Activated T-helper 2 cell treated with anti-CD3 and anti-CD28 coated beads, Interferon-gamma antibody, Interleukin-2, Interleukin-4, amounts not matched to agents 10 μg/mL and 5 μg/mL and 100 μg/mL, durations not matched to agents 14 hours and 24 hours and 36 hours (primary cell): ENCODE measurements at places on chromosomes 16 and 17. TPM values are rescaled to one million over a fixed set of nuclear protein-coding genes. Genes with fewer than 3 reads are reported as not detected.

P2RX5 gene
- 111 and 118 TPM in 2 replicates for total RNA-seq

RTN4RL1 gene
- 0.25 and 0.51 TPM in 2 replicates for total RNA-seq

HOXB9 gene
- 0.16 TPM in 2 replicates for total RNA-seq

CCL3 gene
- total RNA-seq: 218 and 222 TPM in 2 replicates

PHF12 gene
- total RNA-seq: 59.5 and 62.1 TPM in 2 replicates

COTL1 gene
- total RNA-seq: 478 and 483 TPM in 2 replicates

AOC2 gene
- 3.2 TPM in 2 replicates for total RNA-seq

WNT9B gene
- total RNA-seq: not detected in 2 replicates

MYL4 gene
- not detected in 2 replicates for total RNA-seq

EME2 gene
- 26.1 and 26.2 TPM in 2 replicates for total RNA-seq

TLCD2 gene
- total RNA-seq: 0.09 and 0.30 TPM in 2 replicates

TEX19 gene
- not detected in 2 replicates for total RNA-seq

MAPT gene
- 1.1 and 1.3 TPM in 2 replicates for total RNA-seq

GPRC5B gene
- total RNA-seq: not detected in 2 replicates

CHST5 gene
- total RNA-seq: not detected in 2 replicates

FA2H gene
- not detected in 2 replicates for total RNA-seq

C16orf74 gene
- not detected in 2 replicates for total RNA-seq

TBC1D3D gene
- 1.5 TPM in 1 of 2 replicates, not detected in the other for total RNA-seq

C16orf86 gene
- total RNA-seq: 1.4 and 1.8 TPM in 2 replicates

MMP28 gene
- not detected in 2 replicates for total RNA-seq

FSCN2 gene
- total RNA-seq: 1.1 TPM in 2 replicates

ASGR2 gene
- total RNA-seq: not detected in 2 replicates

PPL gene
- not detected in 2 replicates for total RNA-seq

SHISA6 gene
- total RNA-seq: not detected in 2 replicates

MYH10 gene
- total RNA-seq: 13.2 and 20.7 TPM in 2 replicates

CCDC144A gene
- 2.0 and 3.0 TPM in 2 replicates for total RNA-seq

KRT40 gene
- total RNA-seq: not detected in 2 replicates

SLC5A11 gene
- total RNA-seq: not detected in 2 replicates

CDH1 gene
- 0.11 and 1.0 TPM in 2 replicates for total RNA-seq

IQCK gene
- total RNA-seq: 0.89 and 1.0 TPM in 2 replicates

ZNF18 gene
- 6.1 and 6.8 TPM in 2 replicates for total RNA-seq

PPP1R1B gene
- not detected in 2 replicates for total RNA-seq

DLX4 gene
- not detected in 2 replicates for total RNA-seq

IRX5 gene
- 0.34 and 0.57 TPM in 2 replicates for total RNA-seq

FBXO39 gene
- total RNA-seq: 0.11 TPM in 1 of 2 replicates, not detected in the other

KRTAP2-4 gene
- total RNA-seq: not detected in 2 replicates

KCTD5 gene
- 65.5 and 68.5 TPM in 2 replicates for total RNA-seq

WNK4 gene
- total RNA-seq: 0.16 and 0.28 TPM in 2 replicates

NPIPA3 gene
- 1.2 and 1.6 TPM in 2 replicates for total RNA-seq

CTF1 gene
- 0.21 and 0.30 TPM in 2 replicates for total RNA-seq

KIFC3 gene
- total RNA-seq: 0.16 and 0.52 TPM in 2 replicates

PRR14 gene
- 84.0 and 90.5 TPM in 2 replicates for total RNA-seq

GEMIN4 gene
- total RNA-seq: 62.8 and 64.2 TPM in 2 replicates

ACSM2B gene
- total RNA-seq: 2.3 and 2.6 TPM in 2 replicates

KCNJ12 gene
- not detected in 2 replicates for total RNA-seq

CMTR2 gene
- total RNA-seq: 17.1 and 19.6 TPM in 2 replicates

KRT9 gene
- not detected in 2 replicates for total RNA-seq

TTYH2 gene
- total RNA-seq: 17.0 and 19.6 TPM in 2 replicates

ZNF423 gene
- not detected in 2 replicates for total RNA-seq

MGAT5B gene
- 0.55 TPM in 2 replicates for total RNA-seq

CFDP1 gene
- 33.5 and 37.5 TPM in 2 replicates for total RNA-seq
